Retina (tissue), 1 donor: ENCODE measurements at places on chromosomes 12 and 14.
A peak's percentile ranks its signal among the peaks of the same experiment; 100 is the strongest.

GRCh38 chr14:90273532-90273931, 17.2 kb downstream of the PSMC1 start:
- no peak for DNase-seq

DNA sequence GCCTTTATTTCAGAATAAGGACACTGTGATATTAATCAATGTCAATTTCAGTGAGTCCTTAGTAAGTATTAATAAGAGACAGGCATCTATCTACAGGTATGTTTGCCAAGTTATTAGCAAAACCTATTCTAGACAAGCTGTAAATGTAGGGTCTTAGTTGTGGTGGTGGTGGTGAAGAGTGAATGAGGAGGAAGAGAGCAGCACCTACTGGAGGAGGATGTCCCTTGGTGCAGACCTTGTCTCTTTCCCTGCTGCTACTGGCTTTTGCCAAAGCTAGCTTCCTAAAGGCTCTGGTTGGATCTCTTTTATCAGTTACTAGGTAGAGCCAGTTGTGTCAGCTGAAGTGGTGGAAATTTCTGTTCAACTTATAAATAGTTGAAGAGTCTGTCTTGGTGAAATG, 304.8 kb upstream of the ATP2B1 start:
- DNase-seq = no peak

DNA sequence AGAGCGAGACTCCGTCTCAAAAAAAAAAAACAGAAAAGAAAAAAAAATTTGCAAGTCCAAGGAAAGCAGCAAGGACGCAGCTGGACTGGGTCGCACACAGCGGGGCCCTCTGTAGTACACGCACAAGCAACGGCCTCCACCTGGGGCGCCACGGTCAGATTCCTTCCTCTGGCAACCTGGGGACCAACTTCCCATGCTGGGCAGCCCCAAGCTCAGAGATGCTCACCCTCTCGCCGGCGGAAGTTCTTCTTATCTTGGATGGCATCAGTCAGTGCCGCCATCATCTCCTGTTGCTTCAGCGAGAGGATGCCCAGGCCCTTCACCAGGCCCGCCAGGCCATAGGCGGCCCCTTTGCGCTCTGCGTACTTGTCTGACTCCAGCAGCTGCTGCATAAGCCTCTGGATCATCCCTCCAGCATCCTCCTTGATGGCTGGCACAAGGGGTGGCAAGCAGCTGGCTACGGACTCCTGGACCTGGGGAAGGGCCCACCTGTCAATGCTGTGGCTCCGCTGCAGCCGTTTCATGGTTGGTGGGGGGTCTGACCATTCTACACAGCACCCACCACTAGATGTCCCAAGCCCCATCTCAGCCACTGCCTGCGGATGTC, 34.5 kb upstream of the RAB35 start:
- no peak for DNase-seq

DNA sequence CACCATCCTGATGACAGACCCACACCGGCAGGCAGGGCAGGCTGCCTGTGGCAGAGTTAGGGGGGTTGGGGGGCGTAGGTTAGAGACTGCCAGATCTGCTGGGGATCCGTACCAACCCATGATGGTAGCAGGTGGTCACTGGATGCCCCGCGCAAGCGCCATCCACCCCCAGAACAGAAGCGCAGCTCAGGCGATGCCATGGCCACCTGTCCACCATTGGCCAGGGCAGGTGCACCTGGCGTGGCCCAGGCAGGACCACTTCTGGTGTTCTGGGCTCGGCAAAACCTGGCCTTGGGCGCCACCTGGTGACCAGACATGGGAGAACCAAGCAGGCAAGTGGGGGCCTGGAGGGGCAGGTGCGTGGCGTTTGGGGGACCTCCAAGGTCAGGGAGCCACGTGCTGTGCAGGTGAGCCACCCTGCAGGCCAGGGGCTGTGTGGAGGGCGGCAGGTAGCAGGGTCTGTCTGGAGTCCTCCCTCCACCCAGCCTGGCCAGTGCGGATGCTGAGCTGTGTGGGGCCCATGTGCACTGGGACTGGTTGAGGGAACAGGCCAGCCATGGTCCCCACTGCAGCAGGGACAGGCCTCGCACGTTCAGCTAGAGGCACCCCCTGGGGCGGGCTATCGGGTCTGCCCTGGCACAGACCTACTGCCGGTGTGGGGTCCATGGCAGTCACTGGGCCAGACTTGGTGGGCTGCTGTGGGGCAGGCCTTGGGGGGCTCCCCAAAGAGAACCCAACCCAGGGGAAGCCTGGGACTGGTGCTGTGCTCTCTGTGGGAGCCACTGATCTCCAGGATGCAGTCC, 15.6 kb downstream of the BAG5 start:
- peak; percentile 91 for DNase-seq

DNA sequence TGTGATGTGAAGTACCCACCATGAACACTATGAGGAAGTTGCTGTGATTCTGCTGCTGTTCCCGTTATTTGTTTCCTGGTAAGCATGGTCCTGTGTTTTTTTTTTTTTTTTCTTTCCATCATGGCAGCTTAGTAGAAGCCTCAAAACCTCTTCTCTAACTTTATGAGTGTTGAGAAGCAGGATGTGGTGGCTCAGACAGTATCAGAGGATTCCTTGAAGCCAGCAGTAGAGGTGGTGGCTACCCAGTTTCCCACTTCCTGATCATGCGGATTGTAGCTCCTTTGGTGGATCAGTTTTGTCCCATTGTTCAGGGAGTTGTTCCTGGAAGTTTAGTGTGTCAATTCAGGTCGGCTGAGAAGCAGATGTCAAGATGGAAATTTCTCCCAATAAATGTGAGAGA, 175.8 kb downstream of the ATP23 start:
- no peak for DNase-seq

DNA sequence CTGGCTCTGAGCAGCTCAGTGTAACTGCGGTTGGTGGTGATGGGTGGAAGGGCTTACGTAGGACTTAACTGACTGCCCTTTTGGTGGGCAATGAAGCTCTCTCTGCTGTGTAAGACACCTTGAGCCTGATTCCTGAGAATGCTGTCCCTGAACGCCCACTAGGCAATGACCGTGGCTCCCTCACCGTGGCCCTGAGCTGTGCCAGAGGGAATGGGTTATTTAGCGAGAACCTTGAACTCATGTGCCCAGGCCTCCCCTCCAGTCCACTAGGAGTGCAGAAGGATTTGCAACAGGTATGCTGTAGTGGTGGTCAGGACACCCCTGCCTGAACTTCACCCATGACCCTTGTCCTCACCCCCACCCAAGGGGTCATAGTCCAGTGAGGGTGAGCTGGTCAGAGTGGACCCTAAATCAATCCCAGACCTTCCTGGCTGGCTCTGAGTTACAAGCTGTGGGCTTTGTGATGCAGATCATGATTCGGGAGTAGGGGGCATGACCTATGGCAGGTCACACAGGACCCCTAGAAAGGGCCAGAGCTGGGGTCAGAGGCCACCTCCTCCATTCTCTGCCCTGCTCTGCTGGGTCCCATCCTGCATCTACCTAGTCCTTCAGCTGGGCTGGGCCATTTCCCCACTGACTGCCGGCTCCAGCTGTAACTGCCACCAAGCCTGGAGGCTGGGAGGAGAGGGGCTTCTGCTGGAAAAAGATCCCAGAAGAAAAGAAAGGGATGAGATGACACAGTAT, 14.5 kb upstream of the ANKRD33 start:
- DNase-seq = no peak

- DNase-seq = no peak
These were observed 113.5 kb upstream of the EGLN3 start for GRCh38 chr14:34064349-34064748.

GRCh38 chr12:108547686-108548085, 13.3 kb downstream of the SART3 start:
- no peak for DNase-seq

DNA sequence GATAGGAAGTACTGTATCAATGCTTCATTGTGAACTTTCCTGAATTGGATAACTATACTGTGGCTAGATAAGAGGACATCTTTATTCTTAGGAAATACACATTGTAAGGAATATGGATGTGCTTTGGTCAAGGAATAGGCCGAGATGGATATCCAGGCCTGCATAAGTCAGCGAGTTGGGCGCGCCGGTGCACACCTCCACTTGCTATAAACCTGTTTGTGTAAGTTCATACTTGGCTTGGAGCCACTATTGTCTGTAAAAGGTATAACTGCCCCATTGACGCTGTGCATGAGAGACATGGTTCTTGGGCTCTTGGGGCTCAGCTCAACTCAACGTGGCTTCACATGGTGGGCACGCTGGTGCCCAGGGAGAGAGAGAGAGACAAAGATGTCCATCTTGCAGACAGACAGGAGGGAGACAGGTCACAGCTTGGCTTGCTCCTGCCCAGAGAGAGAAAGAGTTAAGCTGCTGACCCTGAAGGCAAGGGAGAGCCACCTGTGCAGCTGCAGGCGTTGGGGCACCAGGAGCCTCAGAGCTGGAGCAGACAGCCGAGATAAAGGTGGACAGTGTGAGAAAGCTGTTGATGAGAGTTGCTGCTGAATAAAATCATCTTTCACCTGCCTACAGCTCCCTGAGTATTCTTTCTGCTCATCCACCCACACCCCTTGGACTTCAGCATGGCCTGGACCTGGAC, 34.1 kb upstream of the COCH start:
- DNase-seq = no peak

DNA sequence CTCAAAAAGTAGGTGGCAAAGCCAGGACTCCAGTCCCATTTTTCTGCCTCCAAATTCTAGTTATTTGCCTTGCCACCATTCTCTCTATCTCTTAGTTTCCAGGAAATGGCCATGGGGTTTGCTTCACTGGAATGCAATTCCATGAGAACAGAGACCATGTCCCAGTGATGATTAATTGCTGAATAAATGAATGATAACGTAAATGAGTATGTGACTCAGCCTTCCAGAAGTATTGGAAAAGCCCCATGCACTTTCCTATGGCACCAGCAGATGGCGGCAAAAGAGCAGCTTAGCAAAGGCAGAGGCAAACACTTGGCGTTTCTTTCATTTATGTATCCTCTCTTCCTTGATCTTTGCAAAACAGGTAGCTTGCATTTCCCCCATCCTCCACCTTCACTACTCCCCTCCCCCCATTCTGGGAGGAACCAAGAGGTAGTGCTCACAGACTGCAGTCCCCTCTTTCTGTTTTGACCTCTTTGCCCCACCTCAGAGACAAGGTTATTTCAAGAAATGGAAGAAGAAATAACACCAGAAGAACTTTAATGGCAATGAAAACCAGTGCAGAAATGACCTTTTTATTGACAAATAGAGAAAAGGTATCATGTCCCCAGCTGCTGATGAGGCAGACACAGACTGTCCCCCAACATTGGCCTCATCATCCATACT, 21.3 kb downstream of the TBX3 start:
- DNase-seq = peak; percentile 79

GRCh38 chr12:6540181-6540877, 6.0 kb downstream of the GAPDH start:
- DNase-seq = no peak

- no peak for DNase-seq
These were observed 14.5 kb upstream of the CCND2 start for GRCh38 chr12:4259099-4259498.

- no peak for DNase-seq
These were observed 17.5 kb downstream of the PNMA1 start for GRCh38 chr14:73696466-73697400.

GRCh38 chr12:112283546-112283945, 98.7 kb downstream of the HECTD4 start:
- no peak for DNase-seq

GRCh38 chr12:5399266-5399665, 32.6 kb upstream of the NTF3 start:
- no peak for DNase-seq

- no peak for DNase-seq
These were observed 75.4 kb upstream of the FKBP4 start for GRCh38 chr12:2719392-2719791.

DNA sequence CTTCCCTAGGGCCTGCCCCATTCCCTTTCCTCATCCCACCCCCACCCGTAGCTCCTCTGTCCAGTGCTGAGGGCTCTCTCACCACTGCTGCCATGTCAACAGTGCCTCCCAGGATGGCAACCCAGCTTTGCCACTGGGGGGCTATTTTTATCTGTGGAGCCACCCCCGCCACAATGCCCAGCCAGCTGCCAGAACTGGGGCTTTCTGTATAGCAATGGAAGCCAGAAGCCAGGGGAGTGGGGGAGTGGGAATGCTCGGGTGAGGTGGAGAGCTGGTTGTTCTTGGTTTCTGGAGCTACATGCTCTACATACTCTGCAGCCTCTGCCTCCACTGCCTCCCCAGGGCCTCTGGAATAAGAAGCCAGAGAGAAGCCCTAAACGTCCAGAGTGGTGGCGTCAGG, 8.9 kb downstream of the PDE1B start:
- DNase-seq = no peak

GRCh38 chr12:80269803-80270552, 170.6 kb downstream of the OTOGL start:
- DNase-seq = peak; percentile 56

DNA sequence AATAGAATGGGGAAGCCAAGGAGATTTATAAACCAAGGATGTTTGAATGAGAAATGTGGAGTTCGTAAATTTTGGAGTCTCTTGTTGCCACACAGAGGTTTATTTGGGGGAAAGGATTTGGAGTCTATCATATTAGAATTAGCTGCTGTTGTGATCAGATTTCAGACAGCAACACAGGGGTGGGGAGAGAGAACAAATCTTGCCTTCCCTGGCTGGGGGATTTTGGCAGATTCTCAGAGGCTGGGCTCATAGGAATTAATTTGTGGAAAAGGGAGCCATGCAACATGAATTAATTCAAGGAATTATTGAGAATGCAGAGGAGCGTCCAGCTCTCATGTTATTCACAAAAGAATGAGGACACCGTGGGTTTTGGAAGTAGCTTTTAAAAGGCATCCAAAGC, 73.9 kb upstream of the PRMT8 start:
- DNase-seq = no peak

DNA sequence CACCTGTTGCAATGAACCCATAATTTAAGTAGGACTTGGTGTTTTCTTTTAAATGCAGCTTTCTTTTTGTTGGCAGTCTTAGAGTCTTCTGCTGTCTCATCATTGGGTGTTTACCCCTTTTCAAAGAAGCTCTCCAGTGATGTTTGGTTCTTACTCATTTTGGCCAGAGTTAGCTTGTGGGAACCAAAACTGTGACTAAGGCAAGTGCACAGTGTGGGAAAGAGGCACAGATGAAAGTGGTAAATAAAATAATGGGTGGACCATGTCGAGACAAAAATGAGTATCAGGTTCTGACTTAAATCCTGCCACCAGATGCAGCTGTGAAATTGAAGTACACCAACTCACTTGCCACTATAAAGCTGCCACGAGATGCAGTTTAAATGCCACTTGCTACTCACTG, 615.4 kb upstream of the MIS18BP1 start:
- DNase-seq = no peak

GRCh38 chr12:90027889-90028634, 319.4 kb upstream of the ATP2B1 start:
- DNase-seq = no peak
